Left colon (tissue), 2 donors: ENCODE measurements at places on chromosomes 13 and 19. TPM values are rescaled to one million over a fixed set of nuclear protein-coding genes. Genes with fewer than 3 reads are reported as not detected.

The PTPRH gene
- total RNA-seq, result 104 TPM

DNA sequence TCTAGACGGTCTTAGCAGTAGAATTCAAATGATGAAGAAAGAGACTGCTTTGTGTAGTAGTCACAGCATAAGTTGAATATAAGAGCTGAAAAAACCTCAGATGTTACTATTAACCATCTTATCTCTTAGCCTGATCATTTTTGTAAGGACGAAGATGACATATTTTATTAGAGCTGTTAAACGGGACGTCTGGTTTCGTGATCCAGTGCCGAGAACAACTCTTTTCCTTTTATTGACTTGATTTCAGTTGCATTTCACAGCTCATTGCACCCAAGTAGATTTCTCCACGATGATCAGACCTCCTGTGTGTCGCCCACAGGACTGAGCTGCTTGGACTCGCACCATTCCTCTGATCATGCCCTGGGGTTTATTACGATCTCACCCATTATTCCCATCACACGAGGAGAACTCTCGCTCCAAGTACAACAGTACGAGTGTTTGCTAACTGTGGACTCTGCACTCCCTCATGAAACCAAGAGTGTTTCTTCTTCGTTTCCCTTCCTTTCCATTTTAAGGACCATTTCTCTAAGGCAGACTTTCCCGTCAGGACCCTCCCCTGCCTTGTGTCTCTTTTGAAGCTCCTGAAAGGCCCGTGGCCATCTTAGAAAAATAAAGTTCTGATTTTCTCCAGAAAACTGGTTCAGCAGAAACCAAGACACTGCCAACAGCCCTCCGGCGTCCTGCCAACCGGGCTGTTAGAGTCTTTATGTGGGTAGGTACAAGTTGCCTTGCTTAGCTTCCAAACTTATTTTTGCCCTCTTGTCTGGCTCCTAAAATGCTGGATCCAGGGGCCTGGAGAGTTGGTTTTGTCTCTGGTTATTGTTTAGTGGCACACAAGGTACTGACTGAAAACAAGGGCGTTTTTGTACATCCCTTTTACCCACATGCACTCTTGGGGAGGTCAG, 48.2 kb upstream of the RNF113B start:
- no peak for DNase-seq

DNA sequence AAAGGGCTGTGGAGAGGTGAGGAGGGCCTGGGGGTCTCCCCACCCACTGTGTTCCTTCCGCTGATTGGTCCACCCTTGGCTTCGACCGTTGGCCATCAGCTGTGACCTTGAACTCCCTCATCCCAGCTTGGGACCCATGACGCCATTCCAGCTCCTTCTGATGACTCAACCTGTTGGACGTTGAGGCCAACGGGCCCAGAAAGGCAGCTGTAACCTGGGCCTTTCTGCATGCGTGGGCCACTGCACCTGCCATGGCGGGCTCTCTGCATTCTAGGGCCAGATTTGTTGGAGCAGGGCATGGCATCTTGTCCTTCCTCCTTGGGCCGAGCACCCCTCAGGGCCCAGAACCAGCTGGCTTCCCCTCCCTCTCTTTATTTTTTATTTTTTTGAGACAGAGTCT, 30.2 kb downstream of the PEX11G start:
- no peak for DNase-seq

The ZNF571 gene
- total RNA-seq, result 2.8 TPM

DNA sequence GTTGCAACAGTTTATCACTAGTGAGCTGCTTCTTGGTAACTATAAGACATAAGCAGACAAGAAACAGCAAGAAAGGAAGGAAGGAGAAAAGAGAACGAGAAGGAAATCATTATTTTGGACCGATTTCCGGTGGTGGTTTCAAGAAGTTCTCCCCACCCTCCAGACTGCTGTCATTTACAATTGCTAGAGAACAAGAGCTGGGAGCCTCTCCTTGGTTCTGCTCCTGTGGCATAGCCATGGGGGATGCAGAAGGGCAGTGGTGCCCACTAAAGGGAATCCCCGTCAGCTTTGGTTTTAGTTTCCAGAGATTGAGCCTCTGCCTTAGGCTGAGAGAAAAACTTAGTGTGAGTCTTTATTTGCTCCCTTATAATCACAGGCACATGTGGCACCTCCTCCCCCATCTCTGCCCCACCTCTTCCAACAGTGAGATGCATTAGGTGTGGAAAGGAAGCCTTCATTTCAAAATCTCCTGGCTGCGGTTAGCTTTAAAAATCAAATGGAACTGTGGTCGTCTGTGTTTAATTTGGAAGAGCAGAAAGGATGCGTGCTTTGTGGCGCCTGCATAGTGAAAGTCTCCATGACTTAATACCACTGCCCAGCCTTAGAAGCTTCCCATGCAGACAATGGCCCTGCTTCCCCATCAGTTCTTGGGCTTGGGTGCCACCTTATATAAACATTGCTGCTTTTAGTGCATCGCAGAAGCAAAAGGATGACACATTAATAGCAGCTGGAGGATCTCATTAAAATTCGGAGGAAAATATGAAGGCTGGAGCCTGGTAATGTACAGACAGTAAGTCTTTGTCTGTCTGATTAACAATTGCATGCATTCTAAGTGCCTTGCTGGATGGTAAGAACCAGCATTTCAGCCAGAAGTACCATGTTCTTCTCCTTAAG, 25.0 kb downstream of the LRCH1 start:
- DNase-seq, result no peak

DNA sequence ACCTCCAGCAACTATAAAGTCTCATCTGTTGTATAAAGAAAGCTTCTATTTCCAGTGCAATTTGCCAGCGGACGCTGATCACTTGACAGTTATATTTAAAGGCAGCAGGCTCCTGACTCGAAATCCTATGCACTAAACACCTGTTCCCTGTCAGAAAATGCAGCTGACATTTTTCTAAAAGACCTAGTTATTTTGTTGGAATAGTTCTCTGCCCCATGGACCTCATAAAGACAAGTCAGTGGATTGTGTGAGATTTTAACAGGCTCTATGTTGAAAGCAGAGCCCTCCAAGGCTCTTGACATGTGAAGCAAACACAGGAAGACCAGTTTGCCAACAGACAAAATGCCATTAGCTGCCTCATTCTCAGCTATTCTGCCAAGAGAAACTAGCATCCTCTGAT, 304.7 kb upstream of the KLF12 start:
- DNase-seq, result no peak

GRCh38 chr13:110838867-110839538, 75.9 kb downstream of the ANKRD10 start:
- DNase-seq, result no peak

The NLRP7 gene
- total RNA-seq, result 0.17 TPM

DNA sequence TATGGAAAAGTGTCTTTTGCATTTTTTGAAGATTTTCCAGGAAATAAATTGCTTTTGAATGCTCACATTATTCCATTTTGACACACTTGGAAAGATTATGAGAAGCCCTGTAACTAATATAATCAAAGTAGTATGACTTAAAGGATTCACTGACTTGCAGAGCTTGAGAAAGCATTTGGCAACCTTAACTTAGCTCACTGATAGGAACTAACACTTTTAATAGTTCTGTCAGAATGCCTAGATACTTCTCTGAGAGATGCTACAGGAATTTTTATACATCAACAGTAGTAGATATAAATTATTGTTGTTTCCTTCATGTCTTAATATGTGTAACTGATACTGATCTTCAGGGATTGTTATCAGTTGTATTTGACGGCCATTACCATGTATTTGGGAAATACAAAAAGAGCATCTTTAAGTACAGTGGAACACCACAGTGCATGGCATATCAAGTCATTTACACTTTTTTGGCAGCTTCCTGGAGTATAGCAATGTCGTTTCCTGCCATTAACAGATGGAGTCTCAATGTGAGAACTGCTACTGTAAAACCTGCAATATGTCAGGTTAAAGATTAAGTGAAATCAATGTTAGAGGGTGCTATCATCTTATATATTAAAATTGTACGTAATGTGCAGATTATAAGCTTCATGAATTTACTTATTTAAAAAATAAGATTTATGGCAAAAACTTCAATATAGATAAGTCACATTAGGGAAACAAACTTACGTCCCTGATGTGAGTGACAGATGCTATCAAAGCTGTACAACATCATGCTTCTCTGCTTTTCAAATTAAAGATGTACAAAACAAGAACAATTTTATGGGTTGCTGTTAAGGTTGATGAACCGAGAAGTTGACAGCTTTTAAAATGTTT, 1159.8 kb upstream of the MIR17HG start:
- DNase-seq, result no peak

The FGF21 gene
- not detected for total RNA-seq
